Nucleus accumbens (tissue), 56 donors: ENCODE measurements at places on chromosomes 4 and X.

- peak; percentile 77 for DNase-seq
Observed at GRCh38 chr4:162163892-162164759, at the start of gene FSTL5. Gene FSTL5 (minus strand): TSS chr4:162164000. CDS start chr4:162111396, 52,604 bp downstream.

GRCh38 chr4:12446657-12447185, 1018.0 kb upstream of the HS3ST1 start:
- DNase-seq = no peak

GRCh38 chr4:139142087-139142486, 34.9 kb downstream of the ELF2 start:
- DNase-seq = no peak

- no peak for DNase-seq
Observed at GRCh38 chrX:129771266-129771995, 8.3 kb upstream of the SASH3 start.

DNA sequence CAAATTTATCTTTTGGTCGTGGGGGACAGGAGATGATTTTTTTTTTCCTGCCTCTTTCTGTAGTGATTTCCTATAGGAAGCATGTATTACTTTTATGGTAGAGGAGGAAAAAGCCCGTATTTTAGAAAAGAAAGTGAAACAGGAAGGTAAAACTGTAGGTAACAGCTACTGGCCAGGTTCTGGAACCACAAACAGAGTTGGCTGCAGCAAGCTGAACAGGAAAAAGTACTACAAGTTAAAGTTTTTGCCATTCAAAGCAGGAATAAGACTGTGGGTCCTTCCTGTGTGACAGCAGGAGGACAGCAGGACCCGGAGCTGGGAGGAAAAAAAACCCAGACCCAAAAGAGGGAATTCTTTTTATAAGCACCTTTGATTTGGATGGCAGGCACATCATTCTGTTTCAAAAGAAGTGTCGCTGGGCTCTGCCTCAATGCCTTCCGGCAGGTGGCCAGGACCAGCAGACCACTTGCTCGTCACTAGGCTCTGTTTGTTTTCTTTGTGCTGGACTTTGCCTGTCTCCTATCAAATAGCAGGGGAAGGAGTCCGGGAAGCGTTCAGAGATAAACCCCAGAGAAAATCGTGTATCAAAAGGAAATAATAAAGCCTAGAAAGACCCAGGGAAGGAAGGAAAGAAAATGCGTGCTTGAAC, 277.9 kb downstream of the ADGRA3 start:
- DNase-seq = no peak
